ENCODE measurements at places on chromosomes 11 and 22. TPM values are rescaled to one million over a fixed set of nuclear protein-coding genes. Genes with fewer than 3 reads are reported as not detected.

- no peaks in the 10 kb centered on the region for H3K36me3 ChIP-seq
- no peak overlapping the region for H3K27ac ChIP-seq
- no peak overlapping the region for H3K4me3 ChIP-seq
- no peaks in the 10 kb centered on the region for H3K27me3 ChIP-seq
- H3K4me1 ChIP-seq, result no peaks in the 10 kb centered on the region
- DNase-seq, result no peak
Observed at GRCh38 chr22:29108137-29108536, 35.3 kb downstream of the KREMEN1 start.

DNA sequence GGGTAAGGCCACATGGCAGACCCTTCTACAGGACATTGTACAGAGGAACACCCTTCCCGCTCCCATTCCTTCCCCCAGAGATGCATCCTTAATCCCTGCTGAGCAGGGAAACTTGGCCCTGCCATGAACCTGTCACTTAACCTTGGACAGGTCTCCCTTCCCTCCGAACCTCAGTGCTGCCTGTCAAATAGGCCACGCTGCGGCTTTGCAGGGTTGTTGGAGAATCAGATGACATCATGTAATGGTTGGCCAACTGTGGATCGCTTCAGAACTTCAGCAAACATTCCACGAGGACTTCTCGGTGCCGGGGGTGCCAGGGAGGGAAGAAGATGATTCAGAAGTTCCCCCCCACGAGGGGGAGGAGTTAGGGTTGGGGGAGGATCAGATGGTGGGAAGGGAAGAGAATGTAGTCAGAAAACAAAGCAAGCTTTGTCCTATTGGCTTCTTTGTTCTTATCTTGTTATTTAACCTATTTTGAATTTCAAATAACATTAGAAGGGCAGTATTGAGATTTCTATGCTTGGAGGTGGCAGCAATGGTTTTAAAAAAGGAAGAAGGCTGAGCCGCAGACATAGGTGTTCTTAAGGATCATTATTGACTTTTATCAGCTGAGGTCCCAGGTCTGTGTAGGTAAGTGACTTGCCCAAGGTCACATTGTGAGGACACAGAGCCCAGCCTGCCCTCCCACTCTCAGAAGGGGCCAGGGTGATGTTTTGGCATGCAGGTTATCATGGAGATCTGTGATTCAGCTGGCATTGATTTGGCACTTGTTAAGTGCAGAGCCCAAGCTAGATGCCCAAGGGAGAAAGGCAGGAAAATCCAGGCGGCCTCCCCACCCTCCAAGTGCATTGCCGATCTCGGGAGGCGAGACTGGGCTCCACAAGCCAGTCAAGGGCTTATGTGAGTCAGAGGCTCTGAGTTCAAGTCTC lies 3.1 kb downstream of the CDC42EP1 start:
- H3K4me1 ChIP-seq, result peaks cover 64% of the 10 kb centered on the region
- peaks cover 20% of the 10 kb centered on the region for H3K36me3 ChIP-seq
- peak; percentile 88 for DNase-seq
- no peaks in the 10 kb centered on the region for H3K27me3 ChIP-seq

DNA sequence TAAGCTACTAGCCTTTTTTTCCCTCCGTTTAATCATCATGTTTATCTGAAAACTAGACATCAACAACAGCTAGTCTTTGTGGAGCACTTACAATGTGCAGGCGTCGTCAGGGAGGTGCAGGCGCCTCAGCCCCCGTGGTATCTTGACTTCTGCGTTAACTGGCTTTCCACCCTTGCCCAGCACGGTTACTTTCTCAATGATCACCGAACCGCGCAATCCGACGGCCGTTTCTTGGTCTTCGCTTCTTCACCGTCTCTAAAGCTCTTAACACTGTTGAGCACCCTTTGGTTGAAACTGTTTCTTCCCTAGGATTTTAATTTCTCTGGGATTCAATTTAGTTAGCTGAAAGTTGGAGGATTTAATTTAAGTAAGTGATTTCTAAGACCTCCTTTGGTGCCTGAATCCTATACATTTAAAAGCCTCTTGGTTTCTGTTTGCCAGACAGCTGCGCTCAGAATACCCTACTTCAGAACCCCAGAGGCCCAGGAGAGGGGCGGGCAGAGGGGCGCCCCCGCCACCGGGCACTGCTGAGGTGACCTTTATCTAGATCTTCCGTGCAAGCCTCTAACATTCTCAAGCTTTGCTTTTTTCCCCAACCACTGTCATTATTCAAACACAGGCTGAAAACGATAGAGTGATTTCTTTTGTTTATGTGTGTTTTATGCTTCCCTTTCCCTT lies 18.0 kb upstream of the TMEM218 start:
- no peak overlapping the region for H3K27ac ChIP-seq
- DNase-seq, result no peak
- H3K4me3 ChIP-seq, result no peak overlapping the region
- no peaks in the 10 kb centered on the region for H3K27me3 ChIP-seq
- no peaks in the 10 kb centered on the region for H3K4me1 ChIP-seq
- H3K36me3 ChIP-seq, result no peaks in the 10 kb centered on the region

DNA sequence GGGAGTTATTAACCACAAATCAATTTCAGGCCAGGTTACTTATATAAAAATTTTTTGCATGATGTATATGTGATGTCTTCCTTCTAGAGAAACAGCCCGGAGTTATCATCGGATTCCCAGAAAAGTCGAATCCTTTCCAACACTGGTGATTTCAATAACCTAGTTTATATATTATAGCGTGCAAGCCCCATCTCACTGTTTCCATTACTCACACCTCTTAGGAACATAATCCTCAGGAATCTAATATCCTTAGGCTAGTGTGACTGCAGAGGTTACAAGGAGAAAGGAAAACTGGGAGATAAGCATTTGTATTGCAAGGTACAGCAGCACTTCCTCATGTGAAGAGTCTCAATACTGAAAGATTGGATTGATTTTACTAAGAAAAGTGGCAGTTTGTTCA lies 20.3 kb downstream of the ARHGAP20 start:
- H3K4me1 ChIP-seq, result no peaks in the 10 kb centered on the region
- H3K36me3 ChIP-seq, result no peaks in the 10 kb centered on the region
- DNase-seq, result no peak
- no peak overlapping the region for H3K27ac ChIP-seq
- no peaks in the 10 kb centered on the region for H3K27me3 ChIP-seq
- H3K4me3 ChIP-seq, result no peak overlapping the region

- H3K4me3 ChIP-seq, result peak overlapping the region; percentile 26
- H3K27me3 ChIP-seq, result no peaks in the 10 kb centered on the region
- no peaks in the 10 kb centered on the region for H3K36me3 ChIP-seq
- peaks cover 28% of the 10 kb centered on the region for H3K4me1 ChIP-seq
- DNase-seq, result peak; percentile 67
Observed at GRCh38 chr11:65479184-65480145, 19.4 kb upstream of the MALAT1 start.

DNA sequence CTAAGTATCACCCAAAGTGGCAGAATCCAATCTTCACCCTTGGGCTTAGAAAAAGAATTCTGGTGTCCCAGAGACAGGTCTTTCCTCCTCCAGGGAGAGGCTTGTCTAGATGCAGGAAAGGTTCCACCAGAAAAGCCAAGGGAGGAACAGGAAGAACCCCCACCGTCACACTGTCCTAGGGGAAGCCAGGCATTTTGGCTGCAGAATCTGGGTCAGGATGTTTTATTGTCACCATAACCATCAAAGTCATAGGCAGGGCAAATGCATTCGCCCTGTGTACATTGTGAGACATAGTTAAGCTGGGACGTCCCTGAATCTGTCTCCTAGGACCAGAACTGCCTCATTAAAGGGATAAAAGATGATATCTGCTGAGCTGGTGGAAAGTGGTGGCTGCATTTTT lies 590.5 kb downstream of the OPCML start:
- no peaks in the 10 kb centered on the region for H3K4me1 ChIP-seq
- no peak overlapping the region for H3K27ac ChIP-seq
- H3K4me3 ChIP-seq, result no peak overlapping the region
- H3K27me3 ChIP-seq, result no peaks in the 10 kb centered on the region

- H3K4me1 ChIP-seq, result no peaks in the 10 kb centered on the region
- no peaks in the 10 kb centered on the region for H3K36me3 ChIP-seq
- no peaks in the 10 kb centered on the region for H3K27me3 ChIP-seq
- no peak overlapping the region for H3K27ac ChIP-seq
- DNase-seq, result peak; percentile 54
Observed at GRCh38 chr11:112280268-112281126, 19.8 kb upstream of the PLET1 start.

- H3K36me3 ChIP-seq, result no peaks in the 10 kb centered on the region
- no peak overlapping the region for H3K4me3 ChIP-seq
- no peak for DNase-seq
- no peak overlapping the region for H3K27ac ChIP-seq
- no peaks in the 10 kb centered on the region for H3K27me3 ChIP-seq
Observed at GRCh38 chr11:6817694-6818093, 18.2 kb upstream of the OR6A2 start.

DNA sequence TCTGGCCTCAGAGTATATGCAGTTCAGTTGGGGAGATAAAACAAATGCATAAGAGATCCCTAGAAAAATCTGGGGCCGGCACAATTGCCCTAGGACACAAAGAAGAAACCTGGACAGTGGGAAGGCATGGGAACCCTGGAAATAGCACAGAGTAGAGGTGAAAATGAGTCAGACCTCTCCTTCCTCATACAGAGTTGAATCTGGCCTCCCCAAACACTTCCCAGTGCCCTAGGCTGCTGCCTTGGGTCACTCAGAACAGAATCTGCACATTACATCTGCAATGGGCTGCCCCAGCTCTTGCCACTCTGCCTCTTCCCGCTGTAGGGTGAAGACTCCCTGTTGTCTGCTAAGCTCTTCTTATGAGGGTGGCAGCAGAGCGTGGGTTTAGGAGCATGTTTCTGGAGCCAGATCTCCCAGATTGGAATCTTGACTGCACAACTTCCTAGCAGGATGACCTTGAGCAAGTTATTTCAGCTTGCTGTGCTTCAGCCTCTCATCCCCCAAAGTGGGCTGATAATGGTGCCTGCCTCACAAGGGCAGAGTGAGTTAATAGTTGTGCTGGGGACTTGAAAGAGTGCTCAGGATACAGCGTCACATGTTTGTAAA lies 47.1 kb upstream of the NECTIN1 start:
- no peaks in the 10 kb centered on the region for H3K27me3 ChIP-seq
- no peaks in the 10 kb centered on the region for H3K36me3 ChIP-seq
- peak; percentile 8 for DNase-seq
- H3K4me1 ChIP-seq, result no peaks in the 10 kb centered on the region

GRCh38 chr22:41302021-41302767 lies 869 bp downstream of the ZC3H7B start:
- no peaks in the 10 kb centered on the region for H3K4me1 ChIP-seq
- no peaks in the 10 kb centered on the region for H3K36me3 ChIP-seq
- no peaks in the 10 kb centered on the region for H3K27me3 ChIP-seq

DNA sequence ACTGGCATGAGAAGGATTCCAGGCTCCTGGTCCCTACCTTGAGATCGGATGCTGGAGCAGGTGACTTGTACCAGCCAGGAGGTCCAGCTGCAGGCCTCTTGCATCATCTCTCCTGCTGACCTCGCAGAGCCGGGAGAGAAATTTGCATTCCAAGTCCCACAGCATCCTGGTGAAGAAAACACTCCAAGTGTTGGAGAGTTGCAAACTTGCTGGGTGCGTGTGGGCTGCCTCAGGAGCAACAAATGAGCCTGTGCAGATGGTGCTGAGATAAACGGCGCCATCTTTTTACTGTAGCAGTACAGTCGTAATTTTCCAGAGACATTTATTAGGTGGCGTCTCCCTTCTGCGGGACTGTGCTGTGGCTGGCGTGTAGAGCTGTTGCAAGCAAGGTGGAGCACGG lies 32.1 kb upstream of the ZBTB16 start:
- H3K27me3 ChIP-seq, result no peaks in the 10 kb centered on the region
- H3K36me3 ChIP-seq, result no peaks in the 10 kb centered on the region
- no peak overlapping the region for H3K4me3 ChIP-seq
- no peak overlapping the region for H3K27ac ChIP-seq
- DNase-seq, result no peak

- H3K4me1 ChIP-seq, result no peaks in the 10 kb centered on the region
- no peak for DNase-seq
- H3K27ac ChIP-seq, result no peak overlapping the region
- H3K4me3 ChIP-seq, result no peak overlapping the region
Observed at GRCh38 chr11:7057641-7058040, 31.2 kb upstream of the RBMXL2 start.

GRCh38 chr11:2203440-2204259 lies 32.0 kb upstream of the TH start:
- no peaks in the 10 kb centered on the region for H3K27me3 ChIP-seq
- no peak overlapping the region for H3K27ac ChIP-seq
- peaks cover 5% of the 10 kb centered on the region for H3K4me1 ChIP-seq
- no peaks in the 10 kb centered on the region for H3K36me3 ChIP-seq
- DNase-seq, result no peak
- H3K4me3 ChIP-seq, result no peak overlapping the region

GRCh38 chr22:31253949-31254348 lies 38.3 kb downstream of the PIK3IP1 start:
- H3K36me3 ChIP-seq, result no peaks in the 10 kb centered on the region
- peak overlapping the region; percentile 49 for H3K27ac ChIP-seq
- H3K4me3 ChIP-seq, result no peak overlapping the region
- peak; percentile 86 for DNase-seq
- peaks cover 47% of the 10 kb centered on the region for H3K4me1 ChIP-seq

DNA sequence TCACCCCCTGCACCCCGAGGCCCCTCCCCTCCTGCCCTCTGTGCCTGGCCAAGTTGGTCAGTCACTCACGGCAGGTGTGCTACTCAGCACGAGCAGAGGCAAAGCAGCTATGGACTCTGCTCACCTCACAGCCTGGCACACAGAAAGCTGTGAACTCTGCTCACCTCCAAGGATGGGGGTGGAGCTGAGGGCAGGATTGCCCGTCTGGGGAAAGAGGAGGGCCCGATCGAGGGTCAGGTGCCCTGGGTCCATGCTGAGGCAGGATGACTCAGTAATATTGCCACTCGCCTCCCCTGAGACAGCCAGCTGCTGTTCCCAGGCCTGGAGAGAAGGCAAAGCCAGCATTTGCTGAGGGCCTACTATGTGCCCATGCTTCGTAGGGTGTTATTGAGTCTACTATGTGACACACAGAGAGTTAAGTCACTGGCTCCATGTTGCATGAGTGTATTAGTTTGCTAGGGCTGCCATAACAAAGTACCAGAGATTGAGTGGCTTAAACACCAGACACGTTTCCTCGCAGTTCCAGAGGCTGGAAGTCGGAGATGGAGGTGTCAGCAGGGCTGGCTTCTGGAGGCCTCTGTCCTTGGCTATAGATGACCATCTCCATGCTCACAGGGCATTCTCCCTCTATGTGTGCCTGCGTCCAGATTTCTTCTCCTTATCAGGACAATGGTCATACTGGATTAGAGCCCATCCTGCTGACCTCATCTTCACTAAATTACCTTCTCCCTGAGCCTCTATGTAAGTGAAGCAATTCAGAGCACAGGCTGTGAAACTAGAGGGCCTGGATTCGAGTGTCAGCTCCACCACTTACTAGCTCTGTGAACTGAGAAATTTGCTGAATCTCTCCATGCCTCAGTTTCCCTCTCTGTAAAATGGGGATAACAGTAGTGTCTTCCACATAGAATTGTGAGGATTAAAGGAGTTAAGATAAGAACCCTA lies 13.2 kb upstream of the TSKU start:
- H3K4me1 ChIP-seq, result peaks cover 16% of the 10 kb centered on the region
- H3K36me3 ChIP-seq, result no peaks in the 10 kb centered on the region
- no peak overlapping the region for H3K4me3 ChIP-seq
- H3K27me3 ChIP-seq, result no peaks in the 10 kb centered on the region

GRCh38 chr11:28963187-28963586 lies 855.0 kb downstream of the METTL15 start:
- DNase-seq, result no peak
- no peak overlapping the region for H3K27ac ChIP-seq
- no peak overlapping the region for H3K4me3 ChIP-seq
- no peaks in the 10 kb centered on the region for H3K4me1 ChIP-seq

The ARCN1 gene
- total RNA-seq, result 77.0 TPM

The OR52E6 gene
- total RNA-seq, result not detected

The ZDHHC24 gene
- total RNA-seq, result 8.3 TPM

The FGF19 gene
- total RNA-seq, result 0.06 TPM

The MRGPRE gene
- total RNA-seq, result 0.16 TPM

The CCDC87 gene
- total RNA-seq, result 0.20 TPM

The THOC5 gene
- 17.5 TPM for total RNA-seq

The ASRGL1 gene
- 14.9 TPM for total RNA-seq

The SUSD2 gene
- 4.0 TPM for total RNA-seq
